ENCODE measurements at places on chromosomes 5 and 9.

- no peak for DNase-seq
Measured at GRCh38 chr9:116155698-116156039, 2.1 kb downstream of the PAPPA start.

DNA sequence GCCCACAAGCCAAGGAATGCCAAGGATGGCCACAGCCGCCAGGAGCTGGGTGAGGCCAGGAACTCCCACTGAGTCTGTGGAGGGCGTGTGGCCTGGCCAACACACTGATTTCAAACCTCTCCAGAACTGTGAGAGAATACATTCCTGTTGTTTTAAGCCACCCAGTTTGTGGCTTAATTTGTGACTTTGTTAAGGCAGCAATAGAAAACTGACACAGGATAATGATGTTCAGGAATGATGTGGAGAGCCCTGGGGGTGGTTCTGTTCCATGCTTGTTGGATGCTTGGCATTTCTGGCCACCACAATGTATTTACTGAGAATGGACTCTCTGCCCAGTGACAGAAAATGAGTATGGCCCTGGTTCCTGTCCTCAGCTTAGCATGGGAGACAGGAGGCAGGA, 82.8 kb downstream of the DAP start:
- no peak for DNase-seq

- DNase-seq: no peak
Measured at GRCh38 chr5:171422902-171423663, 3.6 kb downstream of the FGF18 start.

DNA sequence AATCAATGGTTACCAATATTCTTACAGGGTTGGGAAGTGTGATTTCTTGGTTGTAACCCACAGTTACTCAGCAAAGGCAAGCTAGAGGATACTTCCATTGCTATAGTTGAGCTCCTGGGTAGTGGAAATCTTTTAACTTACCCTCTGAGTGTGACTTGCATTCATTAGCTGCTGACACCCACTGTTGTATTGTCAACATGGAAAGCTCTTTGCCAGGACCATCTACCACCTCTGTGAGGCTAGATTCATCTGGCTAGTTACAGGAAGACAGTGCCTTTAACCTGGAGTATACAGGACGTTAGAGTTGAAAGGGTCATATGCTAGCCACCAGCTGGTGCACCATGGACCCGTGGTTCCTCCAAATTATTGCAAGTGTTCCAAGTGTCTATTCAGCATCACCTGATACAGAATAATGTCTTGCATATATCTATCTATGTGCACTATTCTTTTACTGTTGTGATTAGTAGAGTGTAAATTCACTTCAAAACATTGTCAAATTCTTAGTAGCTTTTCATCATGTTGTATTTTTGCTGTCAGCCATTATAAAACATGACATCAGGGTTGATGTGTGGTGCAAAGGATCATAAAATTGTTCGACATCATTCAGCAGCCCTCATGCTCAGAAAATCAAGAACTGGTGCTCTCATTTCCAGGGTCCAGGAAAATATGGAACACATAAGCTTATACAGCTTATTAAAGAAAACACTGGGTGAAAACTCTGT, 239.0 kb downstream of the PJA2 start:
- DNase-seq: no peak

- no peak for DNase-seq
Measured at GRCh38 chr9:98698856-98699255, 9.9 kb downstream of the GABBR2 start.

GRCh38 chr5:168365581-168366081, 74.2 kb downstream of the WWC1 start:
- DNase-seq: no peak

- no peak for DNase-seq
Measured at GRCh38 chr9:109270971-109271925, 49.6 kb downstream of the EPB41L4B start.

DNA sequence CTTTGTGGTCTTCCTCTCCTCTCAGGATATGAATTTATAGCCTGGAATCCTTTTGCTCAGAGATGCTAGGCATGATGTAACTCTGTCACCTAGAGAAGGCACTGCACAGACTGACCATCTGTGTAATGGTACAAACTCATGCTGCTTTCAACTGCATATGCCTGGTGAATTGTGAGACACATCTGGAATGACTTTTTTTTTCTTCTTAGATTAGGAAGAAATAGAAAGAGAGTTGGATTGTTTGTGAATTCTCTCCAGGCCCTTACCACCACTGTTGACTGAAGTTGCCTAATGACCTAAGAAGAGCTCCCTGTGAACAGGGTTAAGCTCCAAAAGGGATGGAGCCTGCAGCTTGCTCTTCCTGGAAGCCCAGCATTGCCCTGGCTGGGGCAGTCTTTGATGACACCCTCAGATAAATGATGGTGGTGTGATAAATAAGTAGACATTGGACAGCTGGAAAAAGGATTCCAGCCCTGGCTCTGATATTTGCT, 47.8 kb upstream of the TRIM32 start:
- no peak for DNase-seq

DNA sequence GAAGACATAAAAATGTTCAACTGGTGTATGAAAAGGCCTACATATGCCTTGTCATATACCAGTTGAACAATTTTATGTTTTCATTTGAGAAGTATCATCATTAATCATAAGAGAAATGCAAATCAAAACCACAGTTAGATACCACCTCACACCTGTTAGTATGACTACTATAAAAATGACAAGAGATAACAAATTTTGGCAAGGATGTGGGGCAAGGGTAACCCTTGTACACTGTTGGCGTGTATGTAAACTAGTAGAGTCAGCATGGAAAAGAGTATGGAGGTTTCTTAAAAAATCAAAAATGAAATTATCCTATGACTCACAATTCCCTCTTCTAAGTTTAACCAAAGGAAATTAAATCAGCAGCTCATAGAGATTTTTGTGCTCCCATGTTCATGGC, 250.4 kb upstream of the ST8SIA4 start:
- no peak for DNase-seq

GRCh38 chr9:121892706-121893105, 200.4 kb downstream of the TTLL11 start:
- DNase-seq: no peak

GRCh38 chr5:24226479-24226878, 418.3 kb downstream of the CDH10 start:
- DNase-seq: no peak

DNA sequence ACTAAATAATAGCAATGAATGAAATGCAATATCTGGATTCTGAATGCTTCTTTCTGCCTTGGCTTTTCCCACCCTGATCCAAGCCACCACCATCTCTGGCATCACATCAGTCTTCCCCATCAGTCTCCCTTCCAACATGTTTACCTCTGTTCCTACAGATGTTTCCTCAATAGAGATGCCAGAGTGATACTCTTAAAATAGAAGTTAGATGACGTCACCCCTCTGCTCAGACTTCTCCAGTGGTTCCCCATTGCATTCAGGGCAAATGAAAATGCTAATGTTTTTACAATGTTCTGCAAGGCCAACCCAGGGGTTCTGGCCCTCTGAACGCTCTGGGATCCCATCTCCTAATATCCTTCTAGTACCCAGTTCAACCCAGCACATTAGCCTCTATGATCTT, 305.8 kb downstream of the TRIM32 start:
- no peak for DNase-seq

GRCh38 chr9:90188656-90189055, 454.0 kb downstream of the DIRAS2 start:
- DNase-seq: no peak

- DNase-seq: no peak
Measured at GRCh38 chr5:15183520-15183919, 311.9 kb upstream of the ANKH start.

DNA sequence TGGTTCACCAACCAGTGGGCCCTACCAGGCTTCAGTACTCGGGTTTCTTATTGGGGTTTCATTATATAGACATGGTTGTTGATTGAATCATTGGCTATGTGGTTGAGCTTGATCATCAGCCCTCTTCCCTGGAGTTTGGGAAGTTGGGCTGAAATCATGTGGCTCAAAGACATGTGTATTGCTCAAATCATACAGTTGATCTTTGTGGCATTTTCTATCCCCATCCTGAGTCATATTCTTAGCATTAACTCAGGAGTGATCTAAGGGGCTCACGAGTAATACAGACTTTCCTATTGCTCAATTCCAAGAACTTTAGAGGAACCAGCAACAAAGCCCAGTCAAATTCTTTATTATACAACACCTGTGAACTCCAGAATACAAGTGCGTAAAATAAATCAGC, 66.2 kb downstream of the SMC5 start:
- no peak for DNase-seq

DNA sequence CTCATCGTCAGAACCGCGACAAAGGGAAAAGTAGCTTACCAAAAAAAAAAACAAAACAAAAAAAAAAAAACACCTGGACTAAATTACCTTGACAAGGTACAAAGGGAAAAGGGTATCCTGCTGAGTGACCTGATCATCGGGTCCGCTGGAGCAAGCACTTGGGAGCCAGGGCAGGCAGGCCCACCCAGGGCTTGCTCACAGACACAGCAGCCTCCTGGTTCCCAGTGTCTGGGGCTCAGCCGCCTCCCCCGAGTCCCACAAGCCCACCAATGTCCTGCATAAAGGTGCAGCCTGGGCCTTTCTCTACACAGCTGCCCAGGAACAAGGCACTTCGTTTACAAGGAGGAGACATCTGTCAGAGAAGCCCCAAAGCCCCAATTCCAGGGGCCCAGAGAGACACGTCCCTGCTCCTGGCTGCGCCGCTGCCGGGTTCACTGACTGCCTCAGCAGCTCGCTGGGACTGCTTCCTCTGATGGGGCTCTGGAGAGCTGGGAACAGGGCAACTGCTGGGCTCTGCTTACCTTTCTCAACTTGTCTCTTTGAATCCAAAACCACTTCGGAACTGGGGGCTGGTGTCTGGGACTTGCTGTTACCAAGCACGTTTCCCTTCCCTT, 63.4 kb downstream of the GOLM1 start:
- no peak for DNase-seq

DNA sequence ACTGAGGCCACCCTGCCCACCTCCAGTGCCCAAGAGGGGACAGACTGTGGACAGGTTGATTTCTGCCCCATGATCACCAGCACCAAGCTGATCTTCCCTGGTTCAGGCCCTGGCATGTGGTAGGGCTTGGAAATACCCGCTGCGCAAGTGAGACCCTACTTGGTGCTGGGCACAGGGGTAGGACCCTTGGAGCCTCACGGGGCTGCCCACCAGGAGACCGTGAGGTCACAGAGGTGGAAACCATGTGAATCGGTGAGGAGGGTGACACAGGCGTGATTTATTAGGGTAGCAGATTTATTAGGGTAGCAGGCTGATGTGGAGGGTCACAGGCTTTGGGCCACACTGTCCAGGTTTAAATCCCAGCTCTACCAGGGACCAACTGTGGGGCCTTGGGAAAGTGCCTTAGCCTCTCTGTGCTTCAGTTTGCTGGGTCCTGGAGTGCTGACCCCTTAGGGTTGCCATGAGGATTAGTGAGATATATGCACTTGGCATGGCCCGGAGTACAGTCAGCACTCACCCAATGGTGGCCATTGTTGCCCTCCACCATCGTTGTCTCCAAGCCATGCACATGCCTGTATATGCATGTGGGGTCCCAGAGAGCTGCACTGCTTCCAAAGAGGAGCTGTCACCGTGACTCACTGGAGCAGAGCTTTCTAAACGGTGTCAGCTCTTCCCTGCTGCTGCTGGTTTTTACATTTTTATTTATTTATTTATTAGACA, 20.9 kb upstream of the DUSP1 start:
- no peak for DNase-seq

- no peak for DNase-seq
Measured at GRCh38 chr5:163815240-163815791, 309.9 kb downstream of the MAT2B start.

- DNase-seq: no peak
Measured at GRCh38 chr9:76101491-76101890, 211.0 kb downstream of the PCSK5 start.

DNA sequence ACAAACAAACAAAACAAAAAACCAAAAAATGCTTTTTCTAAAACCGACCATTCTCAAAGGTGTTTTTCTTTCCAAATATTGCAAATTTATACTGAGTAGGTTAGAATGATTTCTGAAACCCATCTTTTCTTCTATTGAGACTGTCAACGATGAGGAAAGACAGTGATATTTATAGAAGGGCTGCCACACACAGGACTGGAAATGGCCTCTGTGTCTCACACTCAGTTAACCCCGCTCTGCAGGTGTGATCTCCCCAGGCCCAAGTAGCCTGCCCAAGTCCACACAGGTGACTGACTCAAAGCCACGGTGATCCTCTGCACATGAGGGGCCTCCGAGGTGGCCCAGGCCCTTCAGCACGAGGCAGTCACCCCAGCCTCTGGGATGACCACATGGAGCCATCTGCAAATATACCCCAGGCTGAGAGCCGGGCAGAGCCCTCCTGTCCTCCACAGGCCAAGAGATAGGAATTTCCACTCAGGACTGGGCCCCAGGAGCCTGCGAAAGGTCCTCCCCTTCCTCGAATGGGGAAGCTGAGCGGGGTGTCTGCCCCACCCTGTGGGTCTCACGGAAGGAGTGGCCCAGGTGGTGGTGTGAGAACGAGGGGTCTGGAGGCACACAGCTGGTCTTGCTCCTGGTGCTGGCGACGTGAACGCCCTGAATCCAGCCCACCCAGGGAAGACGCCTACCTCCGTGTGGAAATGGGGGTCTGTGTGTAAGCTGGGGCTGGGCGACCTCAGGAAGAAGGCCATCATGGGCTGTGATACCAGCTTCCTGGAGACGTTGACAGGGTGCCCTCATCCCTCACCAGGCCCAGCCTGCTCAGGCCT, 53.0 kb upstream of the PHYKPL start:
- DNase-seq: no peak

- no peak for DNase-seq
Measured at GRCh38 chr5:157476702-157477408, 16.8 kb downstream of the NIPAL4 start.

GRCh38 chr5:153767221-153768188, 271.2 kb downstream of the FAM114A2 start:
- DNase-seq: no peak

DNA sequence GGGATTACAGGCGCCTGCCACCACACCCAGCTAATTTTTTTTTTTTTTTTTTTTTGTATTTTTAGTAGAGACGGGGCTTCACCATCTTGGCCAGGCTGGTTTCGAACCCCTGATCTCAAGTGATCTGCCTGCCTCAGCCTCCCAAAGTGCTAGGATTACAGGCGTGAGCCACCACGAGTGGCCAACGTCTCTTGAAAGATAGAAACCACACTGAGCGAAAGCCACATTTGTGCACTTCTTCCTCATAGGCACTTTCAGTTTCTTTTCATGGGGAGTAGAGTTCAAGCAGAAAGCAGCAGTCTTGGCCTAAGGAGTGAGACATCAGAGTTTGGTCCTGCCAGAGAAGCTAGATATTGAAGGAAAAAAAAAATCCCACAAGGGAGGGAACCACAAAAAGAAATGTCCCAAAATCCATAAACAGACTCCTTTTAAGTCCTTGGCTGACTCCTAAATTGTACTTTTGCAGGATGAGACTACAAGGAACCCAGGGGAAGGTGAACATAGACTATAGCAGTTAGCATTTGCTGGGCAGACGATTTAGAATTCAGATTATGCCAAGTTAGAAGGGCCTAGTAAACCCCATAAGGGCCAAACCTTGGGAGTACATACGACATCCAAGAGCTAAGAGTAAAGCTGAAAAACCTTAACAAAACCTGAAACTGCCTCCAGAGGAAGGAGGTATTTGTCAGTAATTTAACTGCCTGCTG, 43.9 kb upstream of the GLIPR2 start:
- peak; percentile 38 for DNase-seq

GRCh38 chr9:110912419-110913291, 125.6 kb downstream of the LPAR1 start:
- DNase-seq: no peak

- DNase-seq: no peak
Measured at GRCh38 chr9:121811140-121811539, 159.7 kb downstream of the DAB2IP start.

- no peak for DNase-seq
Measured at GRCh38 chr9:138117836-138118235, 240.3 kb downstream of the CACNA1B start.

GRCh38 chr5:10528827-10529226, 35.0 kb upstream of the ANKRD33B start:
- DNase-seq: no peak
